ENCODE measurements at places on chromosomes 6 and 20. TPM values are rescaled to one million over a fixed set of nuclear protein-coding genes. Genes with fewer than 3 reads are reported as not detected.

AIF1 gene
- total RNA-seq = 16.3 TPM

PGBD1 gene
- 2.1 TPM for total RNA-seq

COL20A1 gene
- 0.54 TPM for total RNA-seq

MTFR2 gene
- 0.25 TPM for total RNA-seq

SULF2 gene
- 172 TPM for total RNA-seq

DNA sequence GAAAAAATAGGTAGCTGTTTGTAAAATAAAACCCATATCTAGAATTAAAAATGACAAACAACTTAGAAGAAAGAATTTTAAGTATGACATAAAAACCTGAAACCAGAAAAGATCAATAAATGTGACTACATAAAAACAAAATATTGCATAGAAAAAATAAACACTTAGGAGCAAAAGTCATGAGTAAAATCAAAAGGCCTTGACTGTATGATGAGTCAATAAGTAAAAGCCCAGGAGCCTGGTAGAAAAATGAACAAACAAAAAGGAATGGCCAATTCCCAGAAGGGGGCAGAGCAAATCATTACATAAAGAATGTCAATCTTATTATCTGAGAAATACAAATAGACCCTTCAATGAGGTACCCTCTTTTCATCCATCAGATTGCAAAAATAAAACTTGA, 20.7 kb upstream of the ENPP1 start:
- peaks cover 2% of the 10 kb centered on the region for H3K4me1 ChIP-seq
- H3K27me3 ChIP-seq = no peaks in the 10 kb centered on the region
- H3K27ac ChIP-seq = no peak overlapping the region
- H3K36me3 ChIP-seq = no peaks in the 10 kb centered on the region
- DNase-seq = no peak
- no peak overlapping the region for H3K4me3 ChIP-seq

DNA sequence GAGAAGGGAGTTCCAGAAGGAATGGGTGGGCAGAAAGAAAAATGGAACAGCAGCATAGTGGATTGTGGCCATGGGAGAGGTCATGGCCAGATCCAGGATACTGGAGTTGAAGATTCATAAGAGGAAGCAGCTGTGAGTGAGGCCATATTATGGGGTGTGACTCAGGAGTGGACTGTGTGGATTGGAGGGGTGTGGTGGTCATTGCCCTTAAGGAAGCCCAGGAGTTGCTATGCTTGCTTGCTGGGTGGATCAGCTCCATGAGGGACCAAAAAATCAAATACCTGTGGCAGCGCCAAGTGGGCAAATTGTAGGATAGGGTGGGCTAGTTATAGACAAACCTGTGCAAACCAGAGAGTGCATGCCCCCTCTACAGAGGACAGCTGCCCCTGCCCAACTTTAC, 18.3 kb downstream of the LRRC1 start:
- no peak overlapping the region for H3K27ac ChIP-seq
- H3K27me3 ChIP-seq = no peaks in the 10 kb centered on the region
- no peak overlapping the region for H3K4me3 ChIP-seq
- H3K36me3 ChIP-seq = no peaks in the 10 kb centered on the region

DNA sequence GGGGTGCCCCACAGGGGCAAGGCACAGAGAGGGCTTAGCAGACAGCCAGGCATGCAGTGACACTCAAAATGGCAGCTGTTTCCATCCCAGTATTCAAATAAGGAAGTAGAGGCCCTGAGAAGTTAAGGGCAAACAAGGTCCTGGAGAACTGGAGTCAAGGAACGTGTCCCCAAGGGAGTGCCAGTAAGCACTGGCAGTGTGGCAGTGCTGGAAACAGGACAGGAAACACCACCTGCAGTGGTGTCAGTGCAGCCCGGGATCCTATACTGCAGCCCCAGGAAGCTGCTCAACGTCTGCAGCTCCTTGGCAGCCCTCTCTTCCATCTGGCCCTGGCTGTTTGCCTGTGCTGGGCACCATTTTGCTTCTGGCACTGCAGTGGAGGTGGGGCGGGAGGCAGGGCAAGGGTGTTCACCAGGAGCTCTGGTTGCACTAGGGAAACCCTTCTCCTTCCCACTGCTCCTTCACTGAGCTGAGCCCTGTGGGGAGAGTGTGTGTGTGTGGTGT, 56.3 kb downstream of the EDN3 start:
- no peak overlapping the region for H3K27ac ChIP-seq
- H3K4me1 ChIP-seq = no peaks in the 10 kb centered on the region
- no peaks in the 10 kb centered on the region for H3K27me3 ChIP-seq
- no peaks in the 10 kb centered on the region for H3K36me3 ChIP-seq

GRCh38 chr6:139583420-139583819, 209.0 kb upstream of the CITED2 start:
- H3K4me3 ChIP-seq = no peak overlapping the region
- H3K36me3 ChIP-seq = no peaks in the 10 kb centered on the region
- H3K27me3 ChIP-seq = no peaks in the 10 kb centered on the region
- no peak for DNase-seq
- H3K4me1 ChIP-seq = peaks cover 7% of the 10 kb centered on the region
- no peak overlapping the region for H3K27ac ChIP-seq

DNA sequence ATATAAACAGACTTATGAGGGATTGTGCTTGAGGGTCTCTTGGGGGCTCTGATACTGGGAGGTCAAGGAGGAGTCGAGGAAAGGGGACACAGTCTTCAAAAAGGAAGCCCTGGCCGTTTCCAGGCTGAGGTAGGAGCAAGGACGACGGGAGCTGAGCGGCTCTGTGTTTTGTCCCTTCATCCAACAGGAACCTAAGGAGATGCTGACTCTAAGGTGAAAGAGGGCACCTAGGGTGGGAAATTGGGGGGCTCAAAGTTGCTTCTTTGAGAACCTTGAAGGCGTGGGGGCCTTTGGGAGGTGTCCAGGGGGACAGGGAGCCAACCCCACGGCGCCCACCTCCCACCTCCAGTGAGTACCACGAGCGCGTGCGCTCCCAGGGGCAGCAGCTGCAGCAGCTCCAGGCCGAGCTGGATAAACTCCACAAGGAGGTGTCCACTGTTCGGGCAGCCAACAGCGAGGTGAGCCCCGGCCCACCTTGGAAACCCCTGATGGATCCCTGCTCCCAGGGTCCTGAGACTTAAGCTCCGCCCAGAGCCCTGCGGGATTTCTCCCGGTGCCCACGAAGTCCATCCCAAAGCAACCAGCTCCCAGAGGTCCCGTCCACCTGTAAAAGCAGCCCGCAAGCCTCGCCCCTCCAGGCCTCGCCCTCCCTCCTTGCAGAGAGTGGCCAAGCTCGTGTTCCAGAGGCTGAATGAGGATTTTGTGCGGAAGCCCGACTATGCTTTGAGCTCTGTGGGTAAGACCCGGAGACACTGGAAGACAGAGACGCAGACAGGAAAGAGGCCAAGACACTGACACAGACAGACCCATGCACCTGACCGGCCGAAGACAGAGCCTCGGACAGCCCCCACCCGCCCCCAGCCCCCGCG, 2.9 kb downstream of the SPAG4 start:
- H3K36me3 ChIP-seq = no peaks in the 10 kb centered on the region
- peak; percentile 44 for DNase-seq
- H3K27me3 ChIP-seq = no peaks in the 10 kb centered on the region
- peaks cover 1% of the 10 kb centered on the region for H3K4me1 ChIP-seq
- H3K27ac ChIP-seq = peak overlapping the region; percentile 73

DNA sequence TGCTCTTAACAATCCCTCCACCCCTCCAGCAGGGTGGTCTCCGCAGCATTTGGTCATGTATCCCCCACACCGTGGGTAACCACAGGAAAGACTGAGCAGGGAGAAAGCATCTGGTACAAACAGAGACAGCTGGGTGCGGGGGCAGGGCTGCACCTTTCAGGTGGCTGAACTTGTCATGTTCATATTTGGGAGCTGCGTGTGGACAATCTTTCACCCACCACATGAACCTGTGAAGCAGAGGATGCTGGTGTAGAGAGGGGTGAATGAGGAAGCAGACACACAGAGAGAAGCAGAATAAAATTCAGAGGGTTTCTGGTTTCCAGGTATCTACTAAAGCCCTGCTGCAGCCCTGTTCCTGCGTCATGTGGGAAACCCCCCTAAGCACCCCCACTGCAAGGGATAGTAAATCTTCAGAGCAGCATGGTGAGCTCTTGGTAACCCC, 8.9 kb downstream of the GFOD1 start:
- no peaks in the 10 kb centered on the region for H3K4me1 ChIP-seq
- DNase-seq = no peak
- H3K27ac ChIP-seq = no peak overlapping the region
- no peaks in the 10 kb centered on the region for H3K27me3 ChIP-seq

GRCh38 chr6:169955731-169956437, 204.5 kb downstream of the ERMARD start:
- no peaks in the 10 kb centered on the region for H3K27me3 ChIP-seq
- no peaks in the 10 kb centered on the region for H3K36me3 ChIP-seq
- DNase-seq = no peak
- no peak overlapping the region for H3K27ac ChIP-seq

- peaks cover 2% of the 10 kb centered on the region for H3K4me1 ChIP-seq
- no peaks in the 10 kb centered on the region for H3K36me3 ChIP-seq
- DNase-seq = no peak
- H3K4me3 ChIP-seq = no peak overlapping the region
- H3K27ac ChIP-seq = no peak overlapping the region
- H3K27me3 ChIP-seq = no peaks in the 10 kb centered on the region
Observed at GRCh38 chr6:161137839-161138542, 135.9 kb downstream of the AGPAT4 start.

- peaks cover 5% of the 10 kb centered on the region for H3K4me1 ChIP-seq
- no peak overlapping the region for H3K27ac ChIP-seq
- H3K27me3 ChIP-seq = no peaks in the 10 kb centered on the region
- H3K36me3 ChIP-seq = no peaks in the 10 kb centered on the region
Observed at GRCh38 chr20:14984305-14984704, 646.9 kb upstream of the FLRT3 start.

GRCh38 chr6:138891255-138891986, 95.5 kb downstream of the ECT2L start:
- no peak overlapping the region for H3K27ac ChIP-seq
- H3K4me1 ChIP-seq = no peaks in the 10 kb centered on the region
- no peaks in the 10 kb centered on the region for H3K36me3 ChIP-seq
- no peaks in the 10 kb centered on the region for H3K27me3 ChIP-seq

- H3K36me3 ChIP-seq = no peaks in the 10 kb centered on the region
- no peaks in the 10 kb centered on the region for H3K27me3 ChIP-seq
- H3K4me3 ChIP-seq = no peak overlapping the region
- H3K4me1 ChIP-seq = no peaks in the 10 kb centered on the region
Observed at GRCh38 chr20:17467120-17467655, 64.0 kb downstream of the BFSP1 start.

GRCh38 chr20:2304180-2304579, 8.4 kb downstream of the TGM3 start:
- H3K36me3 ChIP-seq = no peaks in the 10 kb centered on the region
- H3K27me3 ChIP-seq = no peaks in the 10 kb centered on the region
- DNase-seq = no peak
- H3K4me3 ChIP-seq = no peak overlapping the region

- DNase-seq = no peak
- no peaks in the 10 kb centered on the region for H3K27me3 ChIP-seq
- H3K36me3 ChIP-seq = no peaks in the 10 kb centered on the region
- no peak overlapping the region for H3K4me3 ChIP-seq
- no peaks in the 10 kb centered on the region for H3K4me1 ChIP-seq
Observed at GRCh38 chr6:39073471-39074355, 25.1 kb downstream of the GLP1R start.

Measured in ovary (tissue), 10 donors.